ENCODE measurements at places on chromosomes 3 and 15. TPM values are rescaled to one million over a fixed set of nuclear protein-coding genes. Genes with fewer than 3 reads are reported as not detected.

DNA sequence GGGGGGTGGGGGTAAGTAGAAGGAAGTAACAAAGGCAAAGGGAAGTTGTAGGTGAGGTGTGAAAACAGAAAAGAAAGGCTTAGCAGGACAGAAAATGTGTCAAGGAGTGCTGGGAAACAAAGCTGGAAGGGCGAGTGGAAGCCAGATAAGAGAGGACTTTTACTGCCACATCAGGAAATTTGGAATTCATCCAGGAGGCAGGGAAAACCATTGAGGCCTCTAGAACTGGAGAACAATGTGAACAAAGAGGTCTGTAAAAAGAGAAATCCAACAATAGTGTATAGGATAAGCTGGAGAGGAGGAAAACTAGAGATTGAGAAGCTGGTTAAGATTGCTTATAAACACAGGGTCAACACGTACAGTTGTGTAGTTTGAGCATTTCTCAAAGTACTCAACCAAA lies 116.6 kb downstream of the NTRK3 start:
- DNase-seq: no peak
- H3K4me1 ChIP-seq: no peaks in the 10 kb centered on the region
- H3K27me3 ChIP-seq: no peaks in the 10 kb centered on the region
- H3K27ac ChIP-seq: no peak overlapping the region
- H3K36me3 ChIP-seq: no peaks in the 10 kb centered on the region

DNA sequence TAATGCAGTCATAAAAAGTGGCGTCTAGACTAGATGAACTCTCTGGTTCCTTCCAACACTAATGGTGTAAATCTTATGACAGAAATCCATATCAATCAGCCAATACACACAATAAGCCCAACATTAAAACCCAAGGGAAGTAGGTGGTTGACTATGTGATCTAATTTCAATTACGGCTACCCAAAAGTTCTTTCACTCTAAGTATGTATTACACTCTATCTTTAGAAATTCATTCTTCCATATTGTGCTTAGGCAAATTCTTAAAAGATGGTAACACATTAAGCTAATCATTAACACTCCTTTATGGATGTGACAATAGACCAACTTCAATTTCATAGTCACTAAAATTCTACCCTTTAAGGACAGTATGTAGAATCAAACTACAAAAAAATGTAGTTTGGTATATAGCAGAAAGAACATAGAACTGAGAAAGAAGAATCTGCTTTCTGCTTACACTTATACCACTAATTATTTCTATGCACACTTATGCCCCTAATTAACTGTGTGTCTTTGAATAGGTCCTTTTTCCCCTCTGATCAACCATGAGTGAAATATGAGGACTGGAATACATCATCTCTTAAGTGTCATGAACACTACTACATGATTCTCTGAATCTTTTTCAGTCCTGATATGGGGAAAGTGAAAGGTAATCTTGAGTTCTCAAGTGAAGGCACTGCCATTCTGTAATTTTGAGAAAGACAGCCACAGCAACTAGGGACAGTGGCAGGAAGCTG lies 557.6 kb downstream of the IGSF11 start:
- H3K36me3 ChIP-seq: no peaks in the 10 kb centered on the region
- no peak overlapping the region for H3K4me3 ChIP-seq
- no peaks in the 10 kb centered on the region for H3K4me1 ChIP-seq
- no peaks in the 10 kb centered on the region for H3K27me3 ChIP-seq
- H3K27ac ChIP-seq: no peak overlapping the region

The COPS2 gene
- total RNA-seq: 59.3 TPM

- no peaks in the 10 kb centered on the region for H3K36me3 ChIP-seq
- no peak overlapping the region for H3K27ac ChIP-seq
- no peaks in the 10 kb centered on the region for H3K27me3 ChIP-seq
These were observed 159.8 kb upstream of the TSC22D2 start for GRCh38 chr3:150248116-150248887.

The ADGRG7 gene
- not detected for total RNA-seq

GRCh38 chr3:175193815-175194518 lies 334.8 kb downstream of the NAALADL2 start:
- no peaks in the 10 kb centered on the region for H3K36me3 ChIP-seq
- no peaks in the 10 kb centered on the region for H3K4me1 ChIP-seq
- no peaks in the 10 kb centered on the region for H3K27me3 ChIP-seq
- DNase-seq: no peak
- no peak overlapping the region for H3K4me3 ChIP-seq
- no peak overlapping the region for H3K27ac ChIP-seq

- H3K36me3 ChIP-seq: no peaks in the 10 kb centered on the region
- no peak for DNase-seq
- H3K27me3 ChIP-seq: no peaks in the 10 kb centered on the region
- no peak overlapping the region for H3K4me3 ChIP-seq
These were observed 330.7 kb upstream of the LRRC3B start for GRCh38 chr3:26291840-26292239.

DNA sequence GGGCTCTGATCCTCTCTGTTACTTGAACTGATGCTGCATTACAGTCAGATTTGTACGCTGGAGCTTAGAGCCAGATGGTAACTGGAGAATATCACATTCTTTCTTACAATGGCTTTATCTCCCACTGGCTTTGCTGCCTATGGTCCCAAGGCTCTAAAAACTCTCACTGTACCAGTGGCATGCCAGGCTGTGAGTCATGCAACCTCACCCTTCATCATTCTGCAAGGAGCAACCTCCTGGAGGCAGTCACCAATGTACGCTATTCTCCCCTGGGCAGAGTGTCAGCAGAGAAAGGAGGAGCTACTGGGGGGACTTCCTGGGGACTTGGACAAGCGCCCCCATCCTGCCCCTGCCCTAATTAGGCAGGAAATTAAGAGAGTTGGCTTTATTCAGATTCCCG lies 97.9 kb upstream of the EIF1B start:
- H3K4me1 ChIP-seq: no peaks in the 10 kb centered on the region
- DNase-seq: no peak
- H3K27ac ChIP-seq: no peak overlapping the region
- H3K36me3 ChIP-seq: no peaks in the 10 kb centered on the region

GRCh38 chr3:154040283-154040682 lies 80.9 kb upstream of the ARHGEF26 start:
- no peak for DNase-seq
- H3K4me3 ChIP-seq: no peak overlapping the region
- no peak overlapping the region for H3K27ac ChIP-seq
- H3K36me3 ChIP-seq: no peaks in the 10 kb centered on the region
- no peaks in the 10 kb centered on the region for H3K4me1 ChIP-seq

- H3K27me3 ChIP-seq: no peaks in the 10 kb centered on the region
- DNase-seq: no peak
- no peaks in the 10 kb centered on the region for H3K36me3 ChIP-seq
- no peak overlapping the region for H3K4me3 ChIP-seq
These were observed 412.5 kb upstream of the RARB start for GRCh38 chr3:25015599-25015998.

The ZBED2 gene
- total RNA-seq: not detected

DNA sequence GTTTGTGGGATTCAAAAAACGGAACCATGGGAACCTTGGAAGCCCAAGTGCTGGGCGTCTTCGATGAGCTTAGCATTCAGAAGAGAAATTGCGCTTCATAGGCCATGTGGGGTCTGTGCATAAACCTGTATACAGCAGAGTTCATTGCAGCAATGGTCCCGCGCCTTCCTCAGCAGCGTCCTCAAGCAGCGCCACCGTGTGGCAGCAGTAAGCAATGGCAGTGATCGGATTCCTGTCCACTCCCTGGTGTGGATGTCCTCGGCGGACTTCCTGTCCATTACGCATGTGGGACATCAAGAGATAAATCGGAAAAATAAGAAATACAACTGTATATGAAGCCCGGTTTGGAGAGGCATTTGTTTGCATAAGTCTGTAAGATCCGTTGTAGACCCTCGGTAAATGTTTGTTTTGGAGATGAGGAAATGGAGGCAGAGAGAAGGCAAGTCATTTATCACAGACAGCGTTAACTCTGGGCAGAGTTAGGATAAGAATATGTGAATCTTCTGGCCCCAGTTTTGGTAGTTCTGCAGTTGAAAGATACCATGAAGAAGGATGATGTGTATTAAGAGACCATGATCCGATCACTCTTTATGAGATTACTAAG lies 57.7 kb downstream of the CNTN4 start:
- H3K4me3 ChIP-seq: no peak overlapping the region
- H3K27ac ChIP-seq: no peak overlapping the region
- DNase-seq: no peak

DNA sequence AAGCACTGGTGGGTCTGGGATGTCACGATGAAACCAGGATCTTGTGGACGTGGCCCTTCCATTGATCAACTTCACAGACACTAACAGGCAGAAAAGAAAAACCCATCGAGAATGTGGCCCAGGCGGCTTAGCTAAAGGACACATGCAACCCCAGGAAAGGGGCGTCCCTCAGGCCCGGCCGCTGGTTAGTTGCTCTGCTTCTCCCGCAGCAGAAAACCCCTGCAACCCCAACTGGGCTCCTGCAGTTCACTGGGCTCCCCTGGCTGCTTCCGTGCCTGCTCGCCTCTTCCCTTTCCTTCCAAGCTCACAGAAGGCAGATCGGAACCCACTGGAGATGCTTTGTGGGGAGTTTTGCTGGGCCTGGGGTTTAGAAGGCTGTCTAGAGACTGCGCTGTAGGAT lies 1.1 kb downstream of the GASK1A start:
- H3K27ac ChIP-seq: no peak overlapping the region
- no peaks in the 10 kb centered on the region for H3K36me3 ChIP-seq
- no peaks in the 10 kb centered on the region for H3K4me1 ChIP-seq
- H3K4me3 ChIP-seq: peak overlapping the region; percentile 63
- no peak for DNase-seq

- no peaks in the 10 kb centered on the region for H3K36me3 ChIP-seq
- peak overlapping the region; percentile 44 for H3K27ac ChIP-seq
- no peak overlapping the region for H3K4me3 ChIP-seq
- H3K4me1 ChIP-seq: no peaks in the 10 kb centered on the region
These were observed 52.5 kb downstream of the CPN2 start for GRCh38 chr3:194298331-194299227.

The RAB27A gene
- total RNA-seq: 21.3 TPM

DNA sequence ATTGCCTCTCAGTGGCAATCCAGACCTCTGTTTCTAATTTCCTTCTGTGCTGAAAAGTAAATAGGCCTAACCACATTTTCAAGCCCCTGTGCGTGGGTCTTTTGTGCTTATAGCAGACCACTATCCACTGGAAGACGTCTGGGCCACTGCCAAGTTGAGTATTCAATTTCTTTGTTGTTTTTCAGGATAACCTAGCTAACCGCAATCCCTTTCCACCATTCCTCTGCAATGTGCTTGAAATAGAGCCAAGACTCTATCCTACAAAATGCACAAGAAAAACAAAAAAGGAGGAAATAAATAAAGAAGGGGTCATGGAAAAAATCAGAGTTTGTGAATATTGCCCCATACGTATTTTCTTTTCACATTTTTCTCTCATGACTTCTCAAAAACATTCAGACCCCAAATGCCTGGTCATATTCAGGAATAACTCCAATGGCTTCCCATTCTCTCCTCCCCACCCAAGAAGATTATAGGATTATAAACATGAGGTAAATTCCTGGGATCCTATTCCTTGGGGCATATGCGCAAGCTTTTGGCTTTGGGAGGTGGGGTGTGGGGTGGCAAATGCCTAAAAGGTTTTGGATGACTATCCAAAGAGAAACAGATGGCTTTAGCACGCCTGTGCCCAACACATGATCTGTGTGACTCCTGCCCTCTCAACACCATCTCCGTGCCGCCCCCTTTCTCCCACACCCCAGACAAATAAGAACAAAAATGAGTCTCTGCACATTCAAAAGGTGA lies 217.9 kb upstream of the THBS1 start:
- H3K4me1 ChIP-seq: no peaks in the 10 kb centered on the region
- no peak for DNase-seq
- no peaks in the 10 kb centered on the region for H3K27me3 ChIP-seq
- peak overlapping the region; percentile 28 for H3K27ac ChIP-seq

- no peak overlapping the region for H3K4me3 ChIP-seq
- H3K4me1 ChIP-seq: no peaks in the 10 kb centered on the region
- no peaks in the 10 kb centered on the region for H3K27me3 ChIP-seq
- DNase-seq: no peak
- no peaks in the 10 kb centered on the region for H3K36me3 ChIP-seq
These were observed 24.1 kb downstream of the MYH15 start for GRCh38 chr3:108486338-108486737.

The ACTC1 gene
- total RNA-seq: 1.6 TPM

DNA sequence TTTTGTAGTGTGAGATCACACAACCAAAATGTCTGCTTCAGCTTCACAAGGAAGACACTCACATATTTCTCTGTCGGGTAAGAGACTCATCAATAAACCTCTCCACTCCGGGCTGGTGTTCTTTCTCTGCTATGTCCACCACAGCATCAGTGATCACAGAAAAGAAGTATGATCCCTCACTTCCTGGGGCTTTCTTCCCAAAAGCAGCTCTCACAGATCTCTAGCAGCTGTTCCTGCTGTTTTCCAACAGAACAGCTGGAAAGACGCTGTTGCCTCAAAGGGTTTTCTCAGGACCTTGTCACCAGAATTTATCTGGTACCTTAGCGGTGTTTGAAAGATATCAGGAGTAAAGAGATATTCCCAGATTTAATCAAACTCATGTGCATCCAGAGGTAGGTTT lies 46.4 kb downstream of the GATM start:
- no peaks in the 10 kb centered on the region for H3K27me3 ChIP-seq
- no peak overlapping the region for H3K4me3 ChIP-seq
- H3K27ac ChIP-seq: no peak overlapping the region
- DNase-seq: no peak
- no peaks in the 10 kb centered on the region for H3K4me1 ChIP-seq

GRCh38 chr15:58504674-58505234 lies 73.0 kb downstream of the LIPC start:
- DNase-seq: no peak
- H3K36me3 ChIP-seq: no peaks in the 10 kb centered on the region
- no peaks in the 10 kb centered on the region for H3K27me3 ChIP-seq

DNA sequence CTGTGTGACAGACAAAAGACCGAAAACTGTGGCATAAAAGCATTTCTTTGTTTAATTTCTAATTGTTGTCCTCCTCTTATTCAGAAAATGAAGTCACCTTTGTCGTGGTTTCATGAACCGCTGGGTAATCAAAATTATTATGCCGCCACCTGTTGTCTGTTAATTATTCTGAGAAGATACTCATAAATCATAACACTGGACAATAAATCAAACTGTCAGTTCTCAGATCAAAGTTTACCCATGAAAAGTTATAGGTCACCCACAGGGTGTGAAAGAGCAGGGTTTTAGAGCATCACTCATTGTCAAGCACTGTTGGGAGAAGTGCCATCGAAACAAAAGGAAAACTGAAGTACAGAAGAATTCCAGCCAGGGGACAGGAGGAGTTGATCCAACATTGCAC lies 474.3 kb downstream of the NR2F2 start:
- no peaks in the 10 kb centered on the region for H3K36me3 ChIP-seq
- H3K4me1 ChIP-seq: no peaks in the 10 kb centered on the region
- no peak overlapping the region for H3K27ac ChIP-seq

GRCh38 chr15:90227816-90228772 lies 5.6 kb downstream of the CIB1 start:
- H3K4me3 ChIP-seq: no peak overlapping the region
- DNase-seq: no peak
- H3K27me3 ChIP-seq: no peaks in the 10 kb centered on the region
- no peaks in the 10 kb centered on the region for H3K36me3 ChIP-seq
- no peak overlapping the region for H3K27ac ChIP-seq

Data from breast epithelium (tissue), 4 donors.